ENCODE measurements at places on chromosomes 2 and 18.
A peak's percentile ranks its signal among the peaks of the same experiment; 100 is the strongest.

DNA sequence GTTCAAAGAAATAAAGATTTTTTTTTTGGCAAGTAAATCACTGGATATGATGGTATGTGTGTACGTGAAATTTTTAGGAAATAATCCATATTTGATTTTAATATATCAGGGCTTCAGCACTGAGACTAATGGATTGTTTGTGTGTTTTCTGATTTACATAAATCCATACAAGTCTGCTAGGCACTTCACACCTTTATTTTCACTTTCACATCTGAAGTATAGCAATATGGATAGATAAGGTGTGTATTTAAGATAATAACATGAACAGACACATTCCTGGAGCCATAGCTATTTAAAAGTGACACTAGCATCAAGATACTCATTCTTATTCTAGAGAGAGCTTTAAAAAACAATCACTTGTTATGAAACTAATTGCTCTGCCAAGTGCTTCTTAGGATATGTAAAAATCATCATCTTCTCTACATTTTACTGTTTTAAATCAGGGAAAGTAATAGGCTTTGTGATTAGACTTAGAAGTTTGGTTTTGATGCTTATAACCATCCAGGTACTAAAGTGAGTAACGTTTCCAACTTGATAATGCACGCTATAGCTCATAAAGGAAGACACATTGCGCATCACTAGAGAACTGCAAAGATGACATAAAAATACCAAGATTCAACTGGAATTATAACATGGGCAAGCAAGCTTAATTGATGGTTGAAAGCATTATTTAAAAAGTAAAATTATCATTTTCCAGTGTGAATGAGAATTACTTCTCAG lies 208.9 kb downstream of the ZEB2 start:
- no peak for DNase-seq

DNA sequence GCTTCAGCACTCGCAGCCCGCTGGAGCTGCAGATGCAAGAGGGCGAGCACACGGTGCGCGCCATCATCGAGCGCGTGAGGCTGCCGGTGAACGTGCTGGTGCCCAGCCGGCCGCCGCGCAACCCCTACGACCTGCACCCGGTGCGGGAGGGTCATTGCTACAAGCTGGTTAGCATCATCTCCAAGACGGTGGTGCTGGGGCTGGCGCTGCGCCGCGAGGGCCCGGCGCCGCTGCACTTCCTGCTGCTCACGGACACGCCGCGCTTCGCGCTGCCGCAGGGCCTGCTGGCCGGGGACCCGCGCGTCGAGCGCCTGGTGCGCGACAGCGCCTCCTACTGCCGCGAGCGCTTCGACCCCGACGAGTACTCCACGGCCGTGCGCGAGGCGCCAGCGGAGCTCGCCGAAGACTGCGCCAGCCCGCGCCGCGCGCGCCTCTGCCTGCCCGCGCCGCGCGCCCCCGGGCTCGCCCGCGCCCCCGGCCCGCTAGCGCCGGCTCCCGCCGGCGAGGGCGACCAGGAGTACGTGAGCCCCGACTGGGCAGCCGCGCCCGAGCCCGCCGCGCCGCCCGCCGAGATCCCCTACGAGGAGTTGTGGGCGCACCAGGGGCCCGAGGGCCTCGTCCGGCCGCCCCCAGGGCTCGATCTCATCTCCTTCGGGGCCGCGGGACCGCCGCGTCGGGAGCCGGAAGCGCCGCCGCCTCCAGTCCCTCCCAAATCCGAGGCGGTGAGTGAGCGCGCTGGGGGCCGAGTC lies 11.8 kb downstream of the GAREM2 start:
- DNase-seq: peak; percentile 41

DNA sequence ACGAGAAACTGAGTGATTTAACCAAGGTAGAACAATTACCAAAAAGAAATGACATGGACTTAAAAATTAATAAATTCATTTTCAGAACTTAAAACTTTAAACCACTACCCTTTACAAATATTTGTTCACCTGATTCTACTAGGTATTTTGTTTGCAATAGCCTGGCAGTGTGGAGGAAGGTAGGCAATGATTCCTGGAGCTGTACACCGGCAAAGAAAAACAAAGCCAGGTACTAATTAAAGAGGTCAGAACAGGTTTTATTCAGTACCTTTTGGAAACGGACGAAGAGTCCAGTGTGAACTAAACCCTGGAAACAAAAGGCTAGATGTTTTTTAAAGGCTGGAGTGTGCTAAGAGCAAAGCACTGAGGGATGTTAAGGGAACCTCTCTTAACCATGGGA lies 561.3 kb upstream of the FSHR start:
- no peak for DNase-seq

DNA sequence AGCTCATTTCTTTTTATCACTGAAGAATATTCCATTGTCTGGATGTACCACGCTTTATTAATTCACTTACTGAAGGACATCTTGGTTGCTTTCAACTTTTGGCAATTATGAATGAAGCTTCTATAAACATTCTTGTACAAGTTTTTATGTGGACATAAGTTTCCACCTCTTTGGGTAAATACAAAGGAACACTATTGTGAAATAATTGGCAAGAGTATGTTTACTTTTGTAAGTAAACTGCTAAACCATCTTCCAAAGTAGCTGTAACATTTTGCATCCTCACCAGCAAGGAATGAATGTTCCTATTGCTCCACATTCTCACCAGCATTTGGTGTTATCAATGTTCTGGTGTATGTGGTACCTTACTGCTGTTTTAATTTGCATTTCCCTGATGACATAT lies 15.8 kb upstream of the VWC2L start:
- no peak for DNase-seq

Measured in kidney epithelial cell (primary cell).